ENCODE measurements at places on chromosomes 13 and 19. TPM values are rescaled to one million over a fixed set of nuclear protein-coding genes. Genes with fewer than 3 reads are reported as not detected.

The SIGLEC8 gene
- not detected for total RNA-seq

The TEX101 gene
- total RNA-seq = not detected

The TRPM4 gene
- 5.5 TPM for total RNA-seq

The TSKS gene
- total RNA-seq = not detected

The ZNF536 gene
- total RNA-seq = not detected

The PEAK3 gene
- not detected for total RNA-seq

The ERFL gene
- total RNA-seq = 0.35 TPM

The PLIN5 gene
- not detected for total RNA-seq

The PSG1 gene
- total RNA-seq = 0.22 TPM

The CFAP97D2 gene
- total RNA-seq = not detected

The ZNF846 gene
- total RNA-seq = 1.3 TPM

Data from A549 treated with ZK216348 at 1 μM for 4 hours (cell line).